ENCODE measurements at places on chromosomes 2 and 18. TPM values are rescaled to one million over a fixed set of nuclear protein-coding genes. Genes with fewer than 3 reads are reported as not detected.

DNA sequence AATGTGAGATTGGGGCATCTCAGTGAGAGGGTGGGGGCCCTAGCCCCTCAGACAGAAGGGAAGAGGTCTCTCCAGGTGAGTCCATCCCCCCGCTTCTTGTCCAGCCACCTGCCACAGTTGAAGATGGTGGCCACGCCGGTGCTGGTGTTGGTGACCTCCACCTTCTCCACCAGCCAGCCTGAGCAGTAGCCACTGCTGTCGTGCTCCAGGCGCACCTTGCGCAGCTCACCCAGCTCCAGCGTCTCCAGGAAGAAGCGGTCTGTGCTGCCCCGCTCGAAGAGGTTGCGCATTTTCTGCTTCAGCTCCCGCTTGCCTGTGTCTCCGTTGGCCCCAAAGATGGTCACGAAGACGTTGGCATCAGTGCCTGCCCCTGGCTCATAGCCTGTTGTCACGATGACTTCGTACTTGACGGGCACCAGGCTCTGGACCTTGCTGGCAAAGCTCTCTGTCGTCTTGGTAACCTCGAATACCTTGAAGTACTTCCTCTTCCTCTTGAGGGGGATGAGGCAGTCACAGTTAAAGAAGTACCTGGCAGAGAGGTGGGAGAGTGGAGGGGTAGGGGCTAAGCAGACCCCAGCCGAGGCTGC is 179.5 kb downstream of the LOXHD1 start:
- H3K36me3 ChIP-seq = no peaks in the 10 kb centered on the region
- peaks cover 9% of the 10 kb centered on the region for H3K4me1 ChIP-seq
- H3K27me3 ChIP-seq = peaks cover 3% of the 10 kb centered on the region
- no peak overlapping the region for H3K27ac ChIP-seq

SLC38A11 gene
- total RNA-seq = not detected

DTNA gene
- total RNA-seq = not detected

DNA sequence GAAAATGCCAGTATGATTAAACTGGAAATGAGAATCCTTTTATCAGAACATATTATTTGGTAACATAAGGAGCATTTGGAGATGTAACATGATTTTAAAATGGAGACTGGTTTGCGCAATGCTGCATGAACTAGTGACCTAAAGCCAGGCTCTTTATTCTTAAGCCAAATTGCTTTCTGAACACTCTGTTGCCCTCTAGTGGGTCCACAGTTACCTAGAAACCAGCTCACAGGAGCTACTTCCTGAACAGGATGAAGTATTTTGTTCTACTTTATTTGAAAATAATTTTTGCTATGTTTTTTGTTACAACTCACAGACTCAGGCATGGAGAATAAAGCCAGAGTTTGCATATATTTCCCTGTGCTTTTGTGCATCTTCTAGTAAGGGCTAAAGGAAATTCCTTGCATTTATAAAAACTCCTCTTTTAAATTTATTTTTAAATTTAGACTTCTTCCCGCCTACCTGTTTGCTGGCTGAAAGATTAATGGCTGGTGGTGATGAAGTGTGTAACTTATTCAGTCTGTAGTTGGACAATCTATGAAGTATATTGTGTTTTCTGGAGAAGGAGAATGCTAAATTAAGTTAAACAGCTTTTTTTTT is 146.7 kb downstream of the PARD3B start:
- H3K36me3 ChIP-seq = no peaks in the 10 kb centered on the region
- no peak overlapping the region for H3K27ac ChIP-seq
- H3K4me3 ChIP-seq = no peak overlapping the region
- peak; percentile 74 for DNase-seq
- H3K4me1 ChIP-seq = peaks cover 3% of the 10 kb centered on the region

DNA sequence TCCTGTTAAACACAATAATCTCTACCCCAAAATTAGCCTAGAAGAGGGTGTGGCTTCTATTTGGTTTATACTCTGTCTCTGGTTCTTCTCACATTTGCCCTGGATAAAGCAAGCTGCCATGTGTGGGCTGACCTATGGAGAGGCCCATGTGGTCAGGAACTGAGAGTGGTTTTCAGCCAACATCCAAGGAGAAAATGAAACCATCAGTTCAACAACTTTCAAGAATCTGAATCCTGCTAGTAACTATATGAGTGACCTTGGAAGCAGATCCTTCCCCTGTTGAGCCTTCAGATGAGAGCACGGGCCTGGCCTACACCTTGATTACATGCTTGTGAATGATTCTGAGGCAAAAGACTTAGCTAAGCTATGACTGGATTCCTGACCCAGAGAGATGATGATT is 11.5 kb upstream of the TRIB2 start:
- H3K27ac ChIP-seq = no peak overlapping the region
- peaks cover 11% of the 10 kb centered on the region for H3K27me3 ChIP-seq
- H3K4me1 ChIP-seq = peaks cover 42% of the 10 kb centered on the region
- H3K36me3 ChIP-seq = peaks cover 11% of the 10 kb centered on the region

Data from activated CD4-positive, alpha-beta T cell treated with anti-CD3 and anti-CD28 coated beads, Interleukin-2, amount 10 ng/mL, durations not matched to agents 24 days and 14 days (primary cell).